DMS79 treated with DMSO at 0.1 percent for 48 hours (cell line): ENCODE measurements at places on chromosomes 2 and 18.

- DNase-seq: no peak
These were observed 54.3 kb upstream of the RMDN2 start for GRCh38 chr2:37870829-37871228.

DNA sequence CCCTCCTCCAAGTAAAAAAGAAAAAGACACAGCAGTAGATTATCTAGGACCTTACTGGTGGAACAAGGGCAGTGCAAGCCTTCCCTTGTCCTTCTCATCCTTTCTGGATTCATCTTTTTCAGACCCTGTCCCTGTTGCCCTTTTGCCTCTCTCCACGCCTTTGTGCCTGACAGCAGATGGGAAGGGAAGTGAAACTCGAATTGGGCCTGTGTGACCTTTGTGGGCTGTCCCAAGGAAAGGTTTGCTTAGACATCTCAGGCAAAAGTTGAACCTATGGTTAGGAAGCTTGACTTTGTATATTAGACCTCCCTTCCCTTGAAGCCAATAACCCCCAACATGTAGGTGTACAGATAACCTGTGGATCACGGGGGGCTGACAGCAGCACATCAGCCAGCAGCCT is 185.3 kb downstream of the PRKCE start:
- DNase-seq: no peak

DNA sequence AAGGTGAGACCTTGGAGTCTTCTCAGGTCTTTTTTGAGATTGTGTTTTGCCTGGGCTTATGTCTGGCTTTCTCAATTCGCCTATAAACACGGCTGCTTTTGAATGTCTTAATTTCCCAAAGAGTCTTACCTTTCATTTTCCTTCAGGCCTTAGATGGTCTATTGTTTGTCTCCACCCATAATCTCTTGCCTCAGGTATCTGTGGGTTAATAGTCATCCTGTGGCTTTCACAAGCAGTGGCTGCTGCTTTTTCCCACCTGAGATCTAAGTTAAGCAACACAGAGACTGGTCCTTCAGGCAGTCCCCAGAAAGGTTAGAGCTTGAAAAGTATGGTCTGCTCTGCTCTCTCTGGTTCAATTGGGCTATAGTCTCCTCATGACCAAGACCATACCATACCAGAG is 275.3 kb downstream of the INSIG2 start:
- no peak for DNase-seq

DNA sequence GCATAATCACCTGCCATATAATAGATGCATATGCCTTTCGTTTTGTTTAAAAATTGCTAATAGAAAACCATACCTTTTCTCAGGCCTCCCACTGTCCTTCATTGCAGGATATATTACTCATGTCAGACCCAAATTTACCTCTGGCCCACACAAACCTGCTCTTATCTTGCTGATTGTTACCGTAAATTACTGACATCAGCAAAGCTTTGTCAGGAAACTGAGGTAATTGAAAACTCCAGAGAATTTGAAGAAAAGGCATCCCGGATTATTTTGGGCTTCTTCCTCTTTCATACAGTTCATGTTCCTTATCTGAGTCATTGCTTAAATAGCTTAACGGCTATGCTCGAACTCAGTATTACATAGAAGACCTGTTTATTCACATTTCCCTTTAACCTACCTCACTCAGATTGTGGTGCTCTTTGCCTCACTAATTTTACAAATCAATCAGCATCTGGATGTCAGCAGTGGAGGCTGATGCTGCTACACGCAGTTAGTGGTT is 145.7 kb downstream of the ZEB2 start:
- DNase-seq: no peak

DNA sequence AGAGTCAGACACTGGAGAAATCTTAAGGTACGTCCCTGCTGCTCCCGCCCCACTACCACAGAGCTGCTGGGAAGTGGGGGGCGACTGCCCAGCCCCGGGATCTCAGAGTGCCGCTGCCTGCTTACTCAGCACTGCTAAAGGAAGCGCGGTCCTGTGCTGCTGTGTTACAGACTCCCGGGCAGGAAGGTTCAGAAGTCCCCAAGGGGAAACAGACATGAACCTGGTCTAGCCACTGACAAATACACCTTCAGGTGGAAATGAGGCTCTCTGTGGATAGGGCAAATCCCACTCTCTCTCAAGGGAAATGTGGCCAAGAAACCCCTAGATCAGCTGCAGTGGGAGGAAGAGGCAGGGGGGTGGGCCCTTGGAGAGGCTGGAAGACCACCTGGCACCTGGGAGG is 13.7 kb downstream of the MTERF4 start:
- no peak for DNase-seq
